Lung (tissue), 17 donors: ENCODE measurements at places on chromosomes 13 and 19.

- DNase-seq = no peak
Measured at GRCh38 chr13:41387576-41387975, 69.8 kb upstream of the RGCC start.

DNA sequence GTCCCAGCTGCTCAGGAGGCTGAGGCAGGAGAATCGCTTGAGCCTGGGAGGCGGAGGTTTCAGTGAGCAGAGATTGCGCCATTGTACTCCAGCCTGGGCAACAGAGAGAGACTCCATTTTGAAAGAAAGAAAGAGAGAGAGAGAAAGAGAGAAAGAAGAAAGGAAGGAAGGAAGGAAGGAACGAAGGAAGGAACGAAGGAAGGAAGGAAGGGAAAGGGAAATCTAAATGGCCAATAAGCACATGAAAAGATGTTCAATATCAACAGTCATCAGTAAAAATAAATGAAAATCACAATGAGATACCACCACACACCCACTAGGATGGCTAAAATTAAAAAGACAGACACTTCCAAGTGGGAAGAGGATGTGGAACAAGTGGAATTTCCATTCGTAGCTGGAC is 19.7 kb downstream of the FXYD5 start:
- DNase-seq = no peak

DNA sequence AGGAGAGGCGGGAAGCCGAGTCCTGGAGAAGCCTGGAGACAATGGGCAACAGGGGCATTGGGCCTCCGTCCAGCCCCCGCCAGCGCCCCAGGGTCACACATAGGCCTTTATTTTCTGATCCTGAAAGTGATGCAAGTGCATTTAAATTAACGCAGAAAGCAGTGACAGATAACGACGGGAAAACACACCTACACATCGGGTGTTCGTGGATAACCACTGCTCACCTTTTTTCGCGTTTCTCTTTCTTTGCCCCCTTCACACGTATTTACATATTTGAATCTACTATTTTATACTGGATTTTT is 30.4 kb upstream of the GRTP1 start:
- no peak for DNase-seq

GRCh38 chr13:103839460-103839859 is 773.2 kb upstream of the SLC10A2 start:
- no peak for DNase-seq

GRCh38 chr19:45385392-45386221 is 15.2 kb upstream of the ERCC2 start:
- no peak for DNase-seq

GRCh38 chr19:35936738-35937268 is 629 bp downstream of the LRFN3 start:
- DNase-seq = no peak

DNA sequence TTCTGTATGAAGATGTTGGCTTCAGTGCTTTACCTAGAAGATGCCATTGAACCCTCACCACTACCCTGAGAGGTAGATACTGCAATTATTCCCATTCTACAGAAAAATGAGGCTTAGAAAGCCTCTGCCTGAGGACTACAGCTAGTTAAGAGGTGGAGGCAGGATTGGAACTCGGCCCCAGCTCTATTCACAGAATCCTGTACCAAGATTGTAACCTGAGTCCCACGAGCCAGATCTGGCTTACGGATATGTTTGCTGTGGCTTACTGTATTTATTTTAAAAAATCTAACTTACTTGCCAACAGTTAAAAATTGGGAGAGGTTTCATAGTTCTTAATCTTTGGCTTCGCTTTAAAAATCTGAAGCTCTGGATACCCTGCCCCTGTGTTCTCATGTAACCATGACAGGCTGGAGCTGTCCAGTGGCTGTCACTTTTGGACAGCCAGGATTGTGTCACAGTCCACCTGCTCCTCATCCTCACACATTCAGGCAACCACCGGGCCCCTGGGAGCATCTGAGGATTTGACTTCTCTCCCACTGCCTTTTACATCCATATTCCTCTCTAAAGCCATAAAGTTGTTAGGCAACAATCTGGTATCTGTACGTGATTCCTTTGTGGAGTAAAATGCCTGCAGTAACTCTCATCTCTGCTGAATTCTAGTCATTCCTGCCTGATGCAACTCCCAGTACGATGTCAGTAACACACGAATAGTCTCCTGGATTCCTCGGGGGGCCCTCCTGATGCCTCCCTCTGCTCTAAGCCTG is 160.8 kb upstream of the SERP2 start:
- DNase-seq = no peak

DNA sequence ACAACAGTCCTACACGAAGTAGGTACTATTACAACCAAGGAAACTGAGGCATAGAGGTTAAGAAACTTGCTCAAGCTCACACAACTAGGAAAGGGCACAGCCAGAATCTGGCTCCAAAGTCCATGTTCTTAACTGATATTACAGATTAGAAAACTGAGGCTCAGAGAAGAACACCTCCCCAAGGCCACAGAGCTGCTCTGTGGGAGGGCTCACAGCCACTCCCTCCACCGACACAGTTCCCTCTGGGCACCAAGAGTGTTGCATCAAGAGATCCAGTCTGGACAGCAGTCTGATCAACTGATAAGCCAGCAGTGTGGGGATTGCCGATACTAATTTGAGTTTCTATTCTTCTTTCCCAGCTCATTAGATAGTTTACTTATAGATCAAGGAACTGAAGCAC is 29.5 kb downstream of the SLC15A1 start:
- DNase-seq = no peak

DNA sequence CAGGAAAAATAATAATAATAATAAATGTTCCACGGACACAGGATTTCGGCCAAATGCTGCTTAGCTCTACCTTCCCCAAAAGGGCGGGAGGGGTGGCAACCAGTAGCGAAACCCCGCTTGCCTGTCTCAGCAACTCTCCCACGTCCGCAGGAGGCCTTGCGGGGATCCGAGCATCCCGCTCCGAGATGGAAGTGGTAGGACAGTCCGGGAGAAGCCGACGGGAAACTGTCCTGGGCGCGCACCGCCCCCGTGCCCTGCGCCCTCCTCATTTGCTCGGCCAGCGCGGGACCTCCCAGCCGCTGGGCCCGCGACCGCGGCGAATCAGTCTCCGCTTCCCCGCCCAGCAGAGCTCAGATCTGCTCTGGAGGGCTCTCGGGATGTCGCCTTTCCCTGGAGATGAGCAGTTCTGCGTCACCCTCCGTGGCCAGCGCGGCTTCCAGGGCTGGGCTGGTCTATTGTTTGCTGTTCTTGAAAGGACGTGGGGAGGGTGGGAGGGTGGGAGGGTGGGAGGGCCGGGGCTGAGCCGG is 48.9 kb upstream of the PABPC3 start:
- peak; percentile 63 for DNase-seq

- no peak for DNase-seq
Measured at GRCh38 chr13:99380921-99381645, 73.9 kb upstream of the GPR183 start.

- no peak for DNase-seq
Measured at GRCh38 chr13:103130146-103130545, 63.9 kb upstream of the SLC10A2 start.

DNA sequence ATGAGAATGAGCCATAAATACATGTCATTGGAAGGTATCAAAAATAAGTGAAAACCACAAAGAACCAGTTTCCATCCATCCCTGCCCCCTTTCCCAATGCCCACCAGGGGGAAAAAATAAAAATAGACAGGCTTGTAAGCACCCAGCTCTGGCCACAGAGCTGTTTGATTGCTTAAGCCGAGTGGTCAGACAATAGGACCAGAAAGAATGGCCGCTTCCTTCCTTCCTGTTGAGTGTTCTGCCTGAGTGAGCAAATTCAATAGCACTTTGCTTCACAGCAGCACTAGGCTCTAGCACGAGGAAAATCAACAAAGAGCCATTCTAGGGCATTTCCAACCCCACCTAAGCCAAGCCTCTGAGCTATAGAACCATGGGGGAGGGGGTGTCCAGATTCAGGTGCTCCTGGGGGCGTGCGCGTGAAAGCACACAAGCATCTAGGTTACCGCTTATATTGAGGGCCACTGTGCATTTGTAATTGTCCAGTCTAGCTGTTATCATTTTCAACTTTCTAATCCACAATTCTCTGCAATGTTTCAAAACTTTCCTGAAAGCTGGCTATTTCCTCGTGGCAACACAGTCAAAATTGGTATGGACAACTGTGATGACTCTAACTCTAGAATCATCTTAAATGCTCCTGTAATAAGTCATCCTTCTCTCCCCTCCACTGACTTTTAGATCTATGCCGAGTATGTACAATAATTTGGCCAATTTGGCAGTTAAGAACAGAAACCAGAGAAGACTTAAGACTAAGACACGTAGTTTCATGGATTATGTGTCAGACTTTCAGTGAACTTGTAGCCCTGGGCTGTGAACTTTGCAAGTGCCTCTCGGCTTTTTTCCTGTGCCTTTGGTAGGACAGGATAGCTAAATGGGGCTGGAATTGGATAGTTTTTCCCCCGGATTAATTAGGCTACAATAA is 64.3 kb downstream of the SPRY2 start:
- DNase-seq = peak; percentile 47

GRCh38 chr13:40168425-40169166 is 497.8 kb downstream of the FOXO1 start:
- no peak for DNase-seq
